Activated CD8-positive, alpha-beta memory T cell treated with anti-CD3 and anti-CD28 coated beads, Interleukin-2, amount 10 ng/mL, durations not matched to agents 7 days and 5 days (primary cell): ENCODE measurements at places on chromosomes 2 and 18.

DNA sequence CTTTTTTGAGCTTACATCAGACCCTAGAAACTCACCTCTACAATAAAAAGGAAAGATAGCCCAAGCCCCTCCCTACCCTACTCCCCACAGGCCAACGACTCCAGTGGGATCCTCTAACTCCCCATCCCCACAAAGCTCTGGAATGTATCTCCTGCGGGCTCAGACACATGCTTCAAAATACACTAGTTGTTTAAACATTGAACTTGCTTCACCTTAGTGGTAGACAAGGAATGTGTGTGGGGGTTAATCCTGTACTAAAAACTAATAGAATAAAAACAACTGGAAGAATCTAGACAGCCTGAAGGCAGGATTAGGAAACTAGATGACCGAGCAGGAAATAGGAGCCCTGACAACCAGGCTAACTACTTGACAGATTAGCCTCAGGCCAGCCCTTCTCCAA lies 211.5 kb downstream of the SUCLG1 start:
- no peaks in the 10 kb centered on the region for H3K36me3 ChIP-seq
- no peak overlapping the region for H3K4me3 ChIP-seq
- no peak for DNase-seq
- H3K4me1 ChIP-seq, result no peaks in the 10 kb centered on the region
- H3K27ac ChIP-seq, result no peak overlapping the region

DNA sequence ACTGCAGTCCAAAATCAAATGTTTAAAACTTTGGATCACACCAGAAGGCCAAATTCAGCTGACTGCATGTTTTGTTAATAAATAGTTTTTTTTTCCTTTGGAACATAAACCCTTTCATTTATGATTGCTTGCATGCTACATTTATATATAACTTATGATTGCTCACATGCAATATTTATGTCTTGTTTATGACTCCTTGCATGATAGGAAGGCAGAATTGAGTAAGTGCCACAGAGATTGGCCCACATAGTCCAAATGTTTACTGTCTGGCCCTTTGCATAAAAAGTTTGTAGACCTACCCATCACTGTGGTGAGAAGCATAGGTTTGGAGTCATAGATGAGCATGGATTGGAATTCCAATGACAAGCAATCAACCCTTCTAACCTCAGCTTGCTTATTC lies 30.8 kb downstream of the WDFY1 start:
- H3K36me3 ChIP-seq, result peaks cover 31% of the 10 kb centered on the region
- H3K4me1 ChIP-seq, result peaks cover 6% of the 10 kb centered on the region
- H3K4me3 ChIP-seq, result no peak overlapping the region
- no peak for DNase-seq

DNA sequence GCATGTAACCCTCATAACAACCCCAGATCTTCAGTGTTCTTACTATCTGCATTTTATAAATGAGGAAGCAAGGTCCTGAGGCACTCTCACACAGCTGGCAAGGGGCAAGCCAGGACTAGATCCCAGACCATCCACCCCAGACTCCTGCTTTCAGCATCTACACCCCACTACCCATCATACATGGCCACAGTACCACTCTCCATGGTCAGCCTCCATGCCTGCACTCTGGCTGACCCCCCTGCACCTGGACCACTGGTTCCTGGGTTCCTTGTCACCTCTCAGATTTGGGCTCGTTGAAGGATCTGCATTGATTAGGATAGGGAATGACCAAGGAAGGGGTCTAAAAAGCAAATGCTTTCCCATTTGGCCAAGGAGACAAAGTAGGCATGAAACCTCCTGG lies 36.0 kb upstream of the TEX51 start:
- peaks cover 6% of the 10 kb centered on the region for H3K27me3 ChIP-seq
- H3K27ac ChIP-seq, result no peak overlapping the region
- no peaks in the 10 kb centered on the region for H3K36me3 ChIP-seq

DNA sequence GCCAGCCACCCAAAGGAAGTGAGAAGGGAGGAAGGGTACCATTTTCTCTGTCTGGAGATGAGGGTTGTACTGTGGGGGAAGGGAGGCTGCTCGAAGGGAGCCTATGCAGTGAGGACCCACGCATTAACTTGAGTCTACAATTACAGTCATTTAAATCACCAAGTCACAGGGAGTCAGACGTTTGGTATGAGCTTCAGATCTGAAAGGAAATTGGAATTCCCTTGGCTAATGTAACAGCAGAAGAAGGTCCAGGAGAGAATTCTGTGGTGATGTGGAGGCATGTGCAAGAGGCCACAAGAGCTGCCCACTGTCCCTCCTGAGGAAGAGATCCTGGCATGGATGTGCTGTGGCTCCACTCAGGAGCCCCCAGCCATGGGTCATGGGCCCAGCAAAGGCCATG lies 22.5 kb downstream of the DAPL1 start:
- H3K27me3 ChIP-seq, result peaks cover 14% of the 10 kb centered on the region
- DNase-seq, result no peak
- no peaks in the 10 kb centered on the region for H3K4me1 ChIP-seq
- no peak overlapping the region for H3K4me3 ChIP-seq

- H3K27me3 ChIP-seq, result peaks cover 4% of the 10 kb centered on the region
- peaks cover 21% of the 10 kb centered on the region for H3K4me1 ChIP-seq
- H3K4me3 ChIP-seq, result no peak overlapping the region
- no peak overlapping the region for H3K27ac ChIP-seq
Measured at GRCh38 chr18:54806526-54806925, 21.8 kb upstream of the RAB27B start.

GRCh38 chr2:128440666-128441340 lies 122.1 kb upstream of the HS6ST1 start:
- H3K4me1 ChIP-seq, result peaks cover 2% of the 10 kb centered on the region
- no peak overlapping the region for H3K27ac ChIP-seq
- DNase-seq, result peak; percentile 27

DNA sequence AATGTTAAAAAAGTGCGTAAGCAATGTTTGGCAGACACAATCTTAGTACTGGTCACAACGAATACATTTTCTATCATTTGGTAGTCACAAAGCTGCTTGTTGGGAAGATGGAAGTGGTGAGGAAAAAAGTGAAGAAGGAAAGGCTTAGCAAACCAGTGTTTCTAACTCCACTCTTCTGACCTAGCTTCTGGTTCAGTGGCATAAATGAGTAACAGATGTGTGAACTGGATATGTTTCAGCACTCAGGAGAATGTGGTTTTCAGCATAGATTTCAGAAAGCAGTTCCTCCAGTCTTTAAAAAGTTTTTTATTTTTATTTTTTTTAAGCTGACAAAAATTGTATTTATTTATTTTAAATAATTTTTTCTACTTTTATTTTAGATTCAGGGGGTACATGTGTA lies 357.1 kb downstream of the CPS1 start:
- H3K36me3 ChIP-seq, result no peaks in the 10 kb centered on the region
- H3K4me1 ChIP-seq, result no peaks in the 10 kb centered on the region
- no peak overlapping the region for H3K27ac ChIP-seq
- no peak for DNase-seq

GRCh38 chr2:28567061-28567471 lies 71.2 kb downstream of the PLB1 start:
- peak overlapping the region; percentile 84 for H3K4me3 ChIP-seq
- peak overlapping the region; percentile 84 for H3K27ac ChIP-seq
- peaks cover 7% of the 10 kb centered on the region for H3K36me3 ChIP-seq
- peak; percentile 52 for DNase-seq
- H3K27me3 ChIP-seq, result peaks cover 18% of the 10 kb centered on the region
- H3K4me1 ChIP-seq, result peaks cover 22% of the 10 kb centered on the region

DNA sequence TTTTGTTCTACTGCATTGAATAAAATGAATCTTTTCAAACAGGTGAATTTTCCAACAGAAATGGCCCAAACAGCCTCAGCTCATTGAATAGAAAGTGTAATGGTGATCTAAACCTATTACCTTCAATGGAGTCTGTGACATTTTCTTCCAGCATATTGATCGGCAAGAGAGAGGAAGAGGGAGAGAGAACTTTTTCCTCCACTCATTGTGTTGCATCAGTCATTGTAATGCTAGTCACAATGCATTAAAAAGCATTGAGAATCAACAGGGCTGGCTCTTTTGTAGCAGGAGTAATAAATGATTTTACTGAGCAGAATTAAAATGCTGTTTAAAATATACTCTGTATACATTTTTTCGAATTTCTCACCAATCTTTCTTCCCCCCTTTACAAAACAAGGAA lies 1794.5 kb upstream of the CELF4 start:
- no peak overlapping the region for H3K4me3 ChIP-seq
- H3K36me3 ChIP-seq, result no peaks in the 10 kb centered on the region
- no peak for DNase-seq
- H3K4me1 ChIP-seq, result no peaks in the 10 kb centered on the region
